Right renal pelvis (tissue), 4 donors: ENCODE measurements at places on chromosomes 5 and 9. TPM values are rescaled to one million over a fixed set of nuclear protein-coding genes. Genes with fewer than 3 reads are reported as not detected.

GLT6D1 gene
- not detected for polyA plus RNA-seq

GABRB2 gene
- polyA plus RNA-seq = 1.9 TPM

DNA sequence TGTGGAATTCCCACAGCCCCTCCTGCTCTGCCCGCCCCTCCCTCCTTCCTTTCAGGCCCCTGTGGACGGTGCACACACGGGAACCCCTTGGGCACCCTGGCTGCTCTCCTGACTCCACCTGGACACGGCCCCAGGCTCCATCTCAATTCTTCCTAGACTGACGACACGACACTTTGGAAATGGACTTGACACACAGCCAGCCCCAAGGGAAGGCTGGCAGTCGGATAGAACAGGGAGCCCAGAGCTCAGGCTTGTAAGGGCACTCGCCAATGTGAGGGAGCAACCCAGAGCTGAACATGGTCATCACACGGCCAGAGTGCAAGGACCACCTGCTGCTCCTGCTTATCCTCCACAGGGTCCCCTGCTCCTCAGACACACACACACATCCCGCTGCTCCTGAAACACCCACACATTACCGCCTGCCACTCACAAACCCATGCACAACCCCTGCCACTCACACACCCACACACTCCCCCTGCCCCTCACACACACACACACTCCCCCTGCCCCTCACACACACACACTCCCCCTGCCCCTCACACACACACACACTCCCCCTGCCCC lies 8.9 kb downstream of the SLC9A3 start:
- no peak for DNase-seq

DNA sequence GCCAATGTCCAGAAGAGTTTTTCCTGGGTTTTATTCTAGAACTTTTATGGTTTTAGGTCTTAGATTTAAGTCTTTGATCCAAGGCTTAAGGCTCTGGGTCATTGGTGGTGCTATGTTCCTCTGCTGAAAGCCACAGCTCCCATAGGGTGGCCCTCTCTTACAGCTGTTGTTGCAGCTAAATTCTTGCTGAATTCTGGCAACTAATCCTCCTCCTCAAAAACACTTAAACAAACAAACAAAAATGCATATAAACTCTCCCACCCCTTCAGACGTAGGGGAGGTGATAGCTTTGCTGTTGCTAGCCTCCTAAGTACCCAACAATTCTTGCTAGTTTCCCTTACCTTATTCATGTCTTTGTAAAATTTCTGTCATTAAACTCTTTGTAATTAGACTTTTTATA lies 30.2 kb downstream of the IQGAP2 start:
- no peak for DNase-seq

DNA sequence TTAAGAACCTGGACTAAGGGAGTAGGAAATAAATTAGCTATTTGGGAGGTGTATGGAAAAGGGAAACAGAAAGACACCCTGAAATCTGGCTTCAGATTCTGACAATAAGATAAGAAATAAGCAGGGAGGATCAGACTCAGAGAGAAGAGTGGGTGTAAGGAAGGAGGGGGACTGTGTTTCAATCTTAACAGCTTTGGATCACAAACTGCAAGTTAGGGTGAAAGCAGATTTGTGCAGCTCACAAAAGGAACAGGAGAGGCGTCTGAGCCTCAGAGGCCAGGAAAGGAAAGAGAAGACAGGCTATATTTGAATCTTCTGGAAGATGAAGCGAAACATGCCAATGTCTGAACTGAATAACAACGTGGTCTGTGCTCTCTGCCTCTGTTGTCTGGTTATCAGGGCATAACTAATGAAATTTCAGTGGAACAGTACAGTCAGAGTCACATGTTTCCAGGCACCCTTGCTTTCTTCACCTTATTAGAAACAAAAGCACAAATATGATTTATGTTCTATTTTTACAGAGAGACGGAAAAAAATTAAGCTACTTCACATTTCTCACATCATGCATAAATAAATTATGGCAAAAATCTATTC lies 26.6 kb downstream of the SGTB start:
- no peak for DNase-seq

LHX6 gene
- polyA plus RNA-seq = 3.9 TPM

- DNase-seq = no peak
These were observed 417.1 kb downstream of the HCN1 start for GRCh38 chr5:45279109-45279508.

DNA sequence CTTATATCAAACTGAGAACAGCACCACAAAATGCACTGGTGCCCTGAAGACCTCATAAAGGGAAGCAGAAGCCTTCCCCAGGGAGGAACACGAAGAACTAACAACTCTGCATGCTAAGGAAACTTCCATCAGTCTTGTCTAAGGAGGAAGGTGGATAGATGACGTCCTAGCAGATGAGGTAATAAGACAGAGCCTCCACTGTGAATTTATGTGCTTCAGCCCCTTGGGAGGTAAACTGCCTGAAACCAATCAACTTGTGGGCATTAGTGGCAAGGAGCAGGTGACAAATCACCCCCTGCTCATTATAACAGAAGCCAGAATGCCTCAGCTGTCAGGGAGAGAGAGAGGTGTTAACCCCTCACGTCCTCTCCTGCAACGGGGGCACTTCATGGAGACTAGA lies 48.9 kb upstream of the SPIN1 start:
- no peak for DNase-seq

GRCh38 chr9:109742776-109743348 lies 37.1 kb upstream of the PALM2AKAP2 start:
- no peak for DNase-seq

DNA sequence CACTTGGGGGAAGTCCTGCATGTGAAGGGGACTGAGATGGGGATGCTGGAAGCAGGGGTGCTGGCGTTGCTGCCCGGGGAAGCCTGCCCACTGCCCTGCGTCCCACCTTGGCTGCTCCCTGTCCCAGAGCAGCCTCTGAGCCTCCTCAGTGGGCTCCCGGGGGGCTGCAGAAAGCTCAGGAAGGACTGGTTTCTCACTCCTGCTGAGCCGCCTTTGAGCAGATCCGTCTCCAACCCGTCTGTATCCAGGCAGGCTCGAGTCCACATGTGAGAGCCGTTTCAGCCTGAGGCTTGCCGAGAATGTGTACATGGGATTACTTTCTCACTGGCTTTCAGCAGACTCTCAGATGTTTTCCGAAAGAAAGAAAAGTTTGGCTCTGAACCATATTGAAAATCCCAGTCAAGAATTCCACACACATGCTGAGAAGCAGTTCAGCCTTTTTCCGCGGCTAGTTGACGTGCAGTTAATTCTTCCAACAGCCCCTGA lies 95.3 kb upstream of the COL5A1 start:
- DNase-seq = no peak

DNA sequence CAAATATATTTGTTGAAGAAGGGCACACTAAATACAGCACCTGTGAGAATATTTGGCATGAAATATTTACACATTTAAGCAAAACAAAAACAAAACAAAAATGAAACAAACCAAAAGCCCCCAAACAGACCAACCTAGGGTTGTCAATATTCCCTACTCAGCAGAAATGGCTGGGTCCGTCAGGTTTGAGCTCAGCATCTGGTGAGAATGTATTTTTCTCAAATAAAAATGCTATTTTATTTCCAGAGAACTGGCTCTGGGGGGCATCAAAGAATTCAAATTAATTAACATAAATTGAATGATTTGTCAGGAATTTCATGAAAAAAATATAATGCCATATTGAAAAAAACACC lies 142.8 kb upstream of the COL5A1 start:
- DNase-seq = no peak

SLC22A4 gene
- 4.2 TPM for polyA plus RNA-seq
